NCI-H1092 treated with DMSO at 0.1 percent for 48 hours (cell line): ENCODE measurements at places on chromosomes 5 and 9.

DNA sequence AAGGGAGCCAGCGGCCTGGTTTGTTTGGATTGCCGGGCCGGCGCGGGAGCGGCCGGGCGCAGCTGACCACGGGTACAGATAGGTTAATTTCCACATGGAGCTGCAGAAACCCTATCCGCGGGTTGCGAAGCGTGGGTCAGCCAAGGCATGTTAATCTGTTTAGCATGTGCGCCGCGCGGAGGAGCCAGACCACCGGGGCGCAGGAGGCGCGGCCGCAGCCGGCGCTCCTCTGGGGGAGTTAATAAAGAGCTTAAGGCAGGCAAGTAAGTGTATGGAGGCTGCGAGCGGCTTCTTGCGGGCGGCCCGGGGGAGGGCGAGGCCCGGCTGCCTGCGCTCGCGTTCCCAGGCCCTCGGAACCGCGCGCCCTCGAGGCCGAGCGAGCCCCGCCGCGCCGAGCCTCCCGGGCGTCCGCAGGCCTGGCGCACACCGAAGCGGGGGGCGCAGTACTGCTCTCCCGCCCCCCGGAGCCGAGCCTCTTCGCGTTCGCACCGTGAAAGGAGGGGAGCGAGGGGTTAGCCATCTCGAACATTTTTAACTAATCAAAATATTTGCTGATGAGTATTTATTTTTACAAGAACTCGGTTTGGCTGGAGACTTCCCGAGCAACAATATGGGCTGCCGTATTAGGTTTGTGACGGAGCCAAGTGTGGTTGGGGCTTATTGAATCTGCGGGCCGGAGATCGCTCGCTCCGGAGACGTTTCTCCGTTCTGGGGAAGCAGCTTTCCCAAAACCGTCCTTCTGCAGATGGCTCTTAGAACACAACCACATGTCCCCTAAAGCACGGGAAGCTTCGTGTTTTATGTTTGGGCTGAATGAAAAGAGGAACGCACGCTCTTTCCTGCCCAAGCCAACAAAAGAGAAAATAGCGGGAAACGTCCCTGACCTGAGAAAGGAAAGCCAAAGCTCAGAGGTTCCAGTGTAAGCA, 28.8 kb downstream of the FOXD1 start:
- DNase-seq = peak; percentile 49

- no peak for DNase-seq
Measured at GRCh38 chr5:65981969-65982619, 55.7 kb downstream of the ERBIN start.

DNA sequence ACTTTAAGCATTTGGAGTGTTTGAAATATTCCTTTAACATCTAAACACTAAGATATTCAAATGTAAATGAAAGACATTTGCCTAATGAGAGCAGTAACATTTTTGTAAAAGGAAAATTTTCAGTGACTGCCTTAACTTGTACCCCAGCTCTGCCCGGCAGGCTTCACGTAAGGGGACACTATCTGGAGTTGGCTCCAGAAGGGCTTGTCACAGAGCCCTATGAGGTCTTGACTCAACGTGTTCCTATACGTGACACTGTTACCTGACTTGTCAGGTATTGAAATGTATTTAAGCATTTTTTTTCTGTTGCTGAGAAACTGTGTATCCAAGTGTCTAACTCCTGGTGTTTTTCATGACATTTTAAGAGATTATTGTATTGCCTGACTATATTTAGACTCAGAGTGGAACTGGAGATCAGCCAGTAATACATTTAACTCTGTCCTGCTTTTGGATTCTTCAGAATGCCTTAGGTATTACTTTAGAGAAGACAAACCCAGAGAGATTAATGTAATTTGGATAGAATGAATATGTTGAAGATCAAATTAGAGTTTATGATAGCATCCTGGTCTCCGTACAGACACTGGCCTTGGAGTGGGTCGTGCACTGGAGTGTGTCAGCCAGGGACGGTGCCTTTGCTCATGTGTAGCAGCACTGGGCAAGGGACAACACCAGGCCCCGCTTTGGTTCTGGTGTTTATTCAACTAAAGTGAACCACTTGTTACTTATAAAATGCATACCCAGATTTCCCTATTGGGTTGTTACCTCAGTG, 34.6 kb upstream of the PHF2 start:
- no peak for DNase-seq

DNA sequence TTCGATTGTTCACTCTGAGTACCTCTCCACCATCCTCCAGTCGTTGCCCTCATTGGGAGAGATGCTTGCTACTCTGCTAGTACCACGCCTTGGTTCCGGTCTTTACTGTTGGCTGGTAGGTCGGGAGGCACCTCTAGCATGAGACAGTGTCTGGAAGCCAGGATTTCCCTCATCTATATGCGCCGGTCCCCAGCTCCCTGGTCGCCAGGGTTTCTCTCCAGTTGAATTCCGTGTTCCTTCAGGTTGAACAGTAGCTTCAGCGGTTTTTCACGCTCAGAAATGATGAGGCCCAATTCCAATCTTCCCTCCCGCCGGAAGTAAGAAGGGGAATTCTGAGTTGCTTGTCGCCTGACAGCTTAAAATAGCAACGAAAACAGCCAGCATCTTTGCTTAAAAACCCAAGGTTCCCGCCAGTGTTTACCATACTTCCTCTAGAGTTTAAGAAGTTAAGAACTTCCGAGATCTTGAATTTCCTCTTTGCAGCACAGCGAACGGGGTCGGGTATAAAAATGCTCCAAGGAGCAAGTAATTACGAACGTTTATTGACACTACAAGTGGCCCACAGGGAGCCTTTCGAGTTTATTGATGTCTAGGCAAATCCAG, 1.3 kb upstream of the ST8SIA4 start:
- DNase-seq = no peak

DNA sequence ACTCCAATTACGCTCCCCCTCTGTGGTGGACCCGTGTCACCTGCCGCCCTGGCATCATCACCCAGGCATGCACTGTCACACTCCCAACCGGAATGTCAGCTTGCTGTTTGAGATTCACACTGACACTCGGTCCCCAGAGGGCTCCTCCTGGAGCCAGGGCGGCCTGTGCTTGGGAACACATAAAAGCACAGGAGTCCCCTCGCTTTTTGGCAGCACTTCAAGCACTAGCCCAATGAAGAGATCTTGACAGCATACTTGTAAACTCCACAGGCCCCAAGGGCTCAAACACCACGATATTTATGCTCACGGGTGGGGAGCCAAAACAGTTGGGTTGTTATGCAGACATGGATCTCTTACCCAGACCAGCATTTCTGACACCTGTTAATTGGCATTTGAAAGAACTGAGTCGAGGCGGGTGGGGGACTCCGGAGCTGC, 90.8 kb upstream of the EGFLAM start:
- no peak for DNase-seq

GRCh38 chr5:58022055-58022454, 437.8 kb downstream of the PLK2 start:
- no peak for DNase-seq

- DNase-seq = no peak
Measured at GRCh38 chr5:94433397-94434163, 184.8 kb downstream of the KIAA0825 start.

GRCh38 chr5:44246986-44247385, 142.2 kb downstream of the FGF10 start:
- DNase-seq = no peak

GRCh38 chr5:125602184-125602583, 821.0 kb upstream of the GRAMD2B start:
- no peak for DNase-seq

DNA sequence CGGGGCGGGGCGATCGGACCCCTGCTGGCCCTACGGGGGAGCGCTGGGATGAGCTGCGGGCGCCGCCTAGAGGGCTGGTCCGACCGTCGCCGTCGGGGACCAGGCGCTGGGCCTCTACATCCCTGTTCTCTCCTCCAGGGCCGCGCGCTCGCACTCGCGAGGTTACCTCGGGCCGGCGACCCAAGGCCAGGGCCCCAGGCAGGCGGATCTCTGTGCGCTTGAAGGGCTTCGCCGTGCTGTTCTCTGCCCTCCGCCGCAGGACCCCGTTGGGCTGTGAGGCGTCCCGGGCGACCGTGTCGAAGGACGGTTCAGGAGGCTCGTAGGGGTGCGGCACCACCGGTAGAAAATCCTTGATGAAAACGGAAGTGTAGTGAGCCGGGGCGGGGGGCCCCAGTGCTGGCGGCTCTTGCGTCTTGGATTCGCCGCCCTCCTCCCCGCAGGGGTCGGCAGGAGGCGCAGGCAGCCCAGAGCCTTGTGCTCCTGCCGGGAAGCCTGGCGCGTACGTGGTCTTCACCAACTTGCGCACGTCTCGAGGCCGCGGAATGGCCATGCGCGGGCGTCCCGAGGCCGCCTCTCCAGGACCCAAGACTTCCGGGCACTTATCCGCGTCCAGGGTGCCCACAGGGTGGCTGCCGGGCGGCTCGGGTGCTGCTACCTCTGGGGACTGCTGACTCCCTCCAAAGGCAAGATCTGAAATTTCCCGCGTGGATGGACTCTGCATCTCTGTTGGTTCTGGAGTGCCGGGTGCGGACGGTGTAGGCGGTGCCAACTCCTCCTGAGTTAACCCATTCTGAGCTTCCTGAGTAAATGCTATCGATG, 2.0 kb downstream of the PROB1 start:
- DNase-seq = peak; percentile 41

DNA sequence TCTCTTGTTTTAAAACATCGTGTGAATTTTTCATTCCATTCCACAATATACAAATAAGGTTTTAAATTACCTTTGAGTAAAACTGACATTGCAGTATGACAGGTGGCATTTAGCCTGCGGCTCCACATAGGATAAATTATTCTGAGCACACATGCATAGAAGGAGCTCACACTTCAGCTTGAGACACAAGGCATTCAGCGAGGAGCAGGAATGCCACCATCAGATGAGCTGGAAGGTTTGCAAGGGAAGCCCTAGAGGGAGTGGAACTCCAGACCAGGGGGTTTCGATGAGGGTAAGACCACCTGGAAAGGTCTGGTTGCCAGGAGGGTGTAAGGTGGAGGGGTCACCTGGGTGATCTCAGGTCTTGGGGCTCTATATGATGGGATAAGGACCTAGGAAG, 259.0 kb upstream of the ADRA1B start:
- DNase-seq = no peak

- DNase-seq = no peak
Measured at GRCh38 chr9:114742947-114743346, 61.0 kb upstream of the TEX48 start.

DNA sequence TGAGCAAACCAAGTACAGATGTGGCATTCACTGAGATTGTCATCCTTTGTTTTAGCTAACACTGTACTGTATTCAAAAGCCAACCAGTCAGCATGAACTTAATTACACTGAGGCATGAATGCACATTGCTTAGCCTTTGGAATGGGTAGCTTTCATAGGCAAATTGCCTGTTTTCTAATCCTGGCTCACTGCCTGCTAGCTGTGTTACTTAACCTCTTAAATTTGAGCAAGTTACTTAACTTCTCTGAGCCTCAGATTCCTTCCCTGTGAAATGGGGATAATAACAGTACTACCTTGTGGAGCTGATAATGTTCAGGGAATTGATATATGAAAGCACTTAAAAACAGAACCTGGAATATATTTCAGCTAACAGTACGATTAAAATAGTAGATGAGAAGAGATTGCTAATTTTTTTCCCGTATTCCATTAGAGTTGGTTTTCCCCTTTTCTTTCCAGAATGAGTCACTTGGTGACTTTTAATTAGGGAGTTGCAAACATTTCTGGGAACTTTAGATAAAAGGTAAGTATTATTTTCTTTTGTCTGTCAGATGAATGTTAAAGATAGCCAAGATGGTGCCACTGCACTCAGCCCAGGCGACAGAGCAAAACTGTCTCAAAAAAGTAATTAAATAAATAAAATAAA, 43.9 kb downstream of the ARRDC3 start:
- DNase-seq = no peak

GRCh38 chr9:5896863-5897262, 6.2 kb downstream of the MLANA start:
- no peak for DNase-seq

DNA sequence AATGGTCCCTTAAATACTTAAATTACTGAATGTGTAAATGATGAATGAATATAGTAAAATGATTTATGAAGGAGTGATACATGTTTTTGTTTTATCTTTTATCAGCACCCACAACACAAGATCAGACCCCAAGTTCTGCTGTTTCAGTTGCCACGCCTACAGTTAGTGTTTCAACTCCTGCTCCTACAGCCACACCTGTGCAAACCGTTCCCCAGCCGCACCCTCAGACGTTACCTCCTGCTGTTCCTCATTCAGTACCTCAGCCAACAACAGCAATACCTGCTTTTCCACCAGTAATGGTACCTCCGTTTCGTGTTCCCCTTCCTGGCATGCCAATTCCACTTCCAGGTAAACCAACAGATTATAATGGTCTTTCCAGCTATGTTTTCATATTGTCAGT, 16.3 kb downstream of the TCERG1 start:
- DNase-seq = no peak
